ENCODE measurements at places on chromosomes 2 and 18.

DNA sequence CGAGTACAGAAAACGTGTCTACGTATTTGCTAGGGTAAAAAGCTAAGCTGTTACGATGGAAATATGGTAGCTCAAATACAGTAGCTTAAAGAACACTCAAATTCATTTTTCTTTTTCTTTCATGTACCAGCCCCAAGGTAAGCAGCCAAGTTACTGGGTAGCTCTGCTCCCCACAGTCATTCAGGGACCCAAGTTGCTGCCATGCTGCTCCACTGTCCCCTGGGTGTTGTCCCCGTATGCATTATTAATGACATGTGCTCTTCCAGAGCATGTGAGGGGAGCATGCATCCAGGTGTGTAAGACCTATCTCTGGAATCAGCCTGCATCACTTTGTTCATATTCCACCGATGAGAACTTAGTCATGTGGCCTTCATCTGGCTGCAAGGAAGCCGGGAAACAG lies 105.1 kb upstream of the SP3 start:
- DNase-seq, result no peak

- no peak for DNase-seq
These were observed 10.2 kb downstream of the ARID5A start for GRCh38 chr2:96546797-96547196.

DNA sequence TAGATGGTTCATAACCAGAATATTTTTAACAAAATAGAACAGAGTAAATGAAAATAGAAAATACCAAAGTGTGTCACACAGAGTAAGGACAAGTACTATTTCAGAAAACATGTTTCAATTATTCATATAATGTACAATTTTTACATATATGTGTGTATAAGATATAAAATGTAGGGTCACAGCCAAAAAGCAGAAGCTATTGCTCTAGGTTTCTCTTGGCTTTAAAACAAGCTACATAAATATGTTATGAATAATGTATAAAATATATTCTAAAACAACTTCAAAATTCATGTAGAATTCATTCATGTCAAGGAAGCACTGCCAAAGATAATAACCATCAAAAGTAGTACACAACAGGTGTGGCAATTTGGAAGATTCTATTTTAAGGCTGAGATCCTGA lies 218.2 kb downstream of the TTC32 start:
- no peak for DNase-seq

DNA sequence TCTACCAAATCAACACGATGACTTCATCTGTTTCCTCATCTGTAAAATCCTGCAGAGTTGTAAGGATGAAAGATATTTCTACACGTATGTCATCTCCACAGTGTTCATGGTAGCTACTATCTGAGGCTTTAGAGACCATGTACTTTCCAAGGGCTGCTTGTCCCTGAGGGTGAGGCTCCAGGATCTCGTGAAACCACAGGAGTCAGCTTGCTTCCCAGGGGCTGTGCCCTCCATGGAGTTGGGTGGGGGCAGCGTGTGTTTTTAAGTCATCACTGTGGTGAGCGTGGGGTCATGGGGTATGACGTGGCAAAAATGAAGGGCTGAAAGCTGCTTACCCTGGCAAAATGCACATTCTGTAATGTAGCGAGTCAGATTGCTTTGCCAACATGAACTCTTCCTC lies 81.6 kb downstream of the ASAP2 start:
- DNase-seq, result no peak

DNA sequence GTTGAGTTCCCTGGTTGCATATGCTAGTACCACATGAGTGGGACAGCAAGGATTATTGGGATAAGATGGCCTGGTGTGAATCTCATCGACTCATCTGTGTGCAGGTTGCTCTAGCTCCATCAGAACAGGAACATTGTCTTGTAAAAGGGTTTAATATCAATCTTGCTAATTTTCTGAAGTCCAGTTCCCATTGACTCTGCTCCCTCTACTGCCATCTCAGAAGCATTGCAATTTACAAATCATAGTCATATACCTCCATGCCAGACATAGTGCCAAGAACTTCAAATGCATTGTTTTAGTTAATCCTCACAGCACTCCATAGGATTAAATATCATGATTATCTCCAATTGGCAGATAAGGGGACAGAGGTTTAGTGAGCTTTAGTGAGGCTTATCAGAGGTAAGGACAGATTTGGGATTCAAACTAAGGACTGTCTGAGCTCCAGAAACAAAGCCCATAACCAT lies 4.8 kb upstream of the STAT4 start:
- peak; percentile 68 for DNase-seq

GRCh38 chr2:46763861-46764260 lies 151.7 kb downstream of the MCFD2 start:
- no peak for DNase-seq

GRCh38 chr2:3827673-3828575 lies 124.5 kb downstream of the DCDC2C start:
- DNase-seq, result peak; percentile 30

GRCh38 chr2:99879481-99879880 lies 262.9 kb downstream of the AFF3 start:
- no peak for DNase-seq

- no peak for DNase-seq
These were observed 25.5 kb downstream of the LYPD6 start for GRCh38 chr2:149355716-149356422.

GRCh38 chr2:172680436-172681068 lies 55.1 kb upstream of the RAPGEF4 start:
- no peak for DNase-seq

GRCh38 chr2:233426619-233427342 lies 72.5 kb downstream of the DGKD start:
- no peak for DNase-seq

- DNase-seq, result no peak
These were observed 26.1 kb upstream of the WIPF1 start for GRCh38 chr2:174623690-174624089.

DNA sequence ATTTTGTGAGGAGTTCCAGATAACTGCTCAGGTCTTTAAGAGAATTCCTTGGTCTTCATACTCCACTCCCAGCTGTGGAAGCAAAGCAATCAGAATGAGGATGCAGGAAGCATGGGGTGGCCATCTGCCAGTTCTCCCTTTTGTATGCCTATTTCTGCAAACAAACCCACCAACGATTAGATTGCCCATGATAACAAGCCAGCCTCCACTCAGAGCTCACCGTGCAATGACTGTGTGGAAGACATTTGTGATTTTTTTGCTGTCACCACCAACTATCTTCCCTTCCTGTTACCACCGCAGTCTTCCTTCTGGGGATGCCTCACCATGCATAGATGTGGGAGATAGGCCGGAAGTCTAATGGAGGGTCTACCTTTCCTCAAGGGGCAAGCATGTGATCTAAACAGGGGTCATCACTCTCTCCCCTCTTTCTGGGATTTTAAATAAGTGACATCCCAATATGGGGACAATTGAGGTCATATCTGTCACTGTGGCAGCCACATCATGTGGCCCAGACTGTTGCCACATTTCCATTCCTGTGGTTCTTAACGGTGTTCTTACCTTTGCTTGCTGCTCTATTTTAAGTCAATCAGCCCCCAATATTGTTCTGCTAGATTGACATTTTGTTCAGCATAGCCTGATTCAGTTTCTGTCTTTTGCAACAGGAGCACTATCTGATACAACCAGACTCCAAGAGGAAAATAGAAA lies 4.4 kb downstream of the AFF3 start:
- no peak for DNase-seq

GRCh38 chr2:144415386-144415785 lies 104.5 kb downstream of the ZEB2 start:
- DNase-seq, result no peak

DNA sequence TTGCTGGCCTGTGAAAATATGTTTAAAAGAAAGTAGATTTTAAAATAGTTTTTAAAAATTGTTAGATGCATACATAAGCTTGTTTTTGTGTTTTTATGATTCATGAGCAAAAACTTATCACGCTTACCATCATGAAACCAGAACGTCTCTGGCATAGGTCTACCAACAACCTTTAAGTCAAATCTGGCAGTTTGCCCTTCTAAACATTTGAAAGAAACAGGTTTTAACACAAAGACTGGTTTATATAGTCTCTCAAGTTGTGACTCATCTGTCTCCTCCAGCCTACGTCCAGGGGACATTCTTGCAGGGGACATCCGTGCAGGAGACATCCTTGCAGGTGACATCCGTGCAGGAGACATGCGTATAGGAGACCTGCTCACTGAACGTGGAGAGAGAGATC lies 29.6 kb downstream of the TTN start:
- no peak for DNase-seq

DNA sequence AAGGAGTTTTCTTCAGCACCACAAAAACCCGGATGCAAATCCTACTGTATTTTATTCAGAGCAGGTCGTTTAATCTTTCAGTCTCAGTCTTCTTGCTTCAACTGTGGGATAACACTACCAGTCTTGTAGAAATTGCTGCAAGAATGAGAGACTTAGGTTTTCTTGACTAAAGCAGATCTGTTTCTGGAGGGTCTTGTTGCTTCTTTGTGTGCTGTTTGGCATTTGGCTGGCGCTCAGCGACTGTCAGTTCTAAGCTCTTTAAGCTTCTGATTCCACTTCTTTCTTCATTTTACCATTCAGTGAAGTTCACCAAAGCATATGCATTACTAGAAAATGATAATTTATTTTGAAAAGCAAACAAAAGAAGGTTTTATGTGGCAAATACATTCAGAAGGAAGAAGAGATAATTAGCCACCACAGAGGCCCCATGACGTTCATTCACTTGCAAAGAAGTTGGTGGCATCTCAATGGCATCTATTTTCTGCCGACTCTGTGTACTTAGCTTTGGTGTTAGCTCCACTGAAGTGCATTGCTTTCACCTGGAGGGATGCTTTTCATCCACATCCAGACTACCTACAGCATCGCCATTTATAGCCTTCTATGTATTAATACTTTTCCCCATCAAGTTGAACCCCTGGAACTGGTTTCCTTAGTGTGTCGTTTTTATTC lies 53.7 kb downstream of the TRIB2 start:
- no peak for DNase-seq

- DNase-seq, result peak; percentile 38
These were observed 90.6 kb upstream of the EFEMP1 start for GRCh38 chr2:56014046-56014730.

DNA sequence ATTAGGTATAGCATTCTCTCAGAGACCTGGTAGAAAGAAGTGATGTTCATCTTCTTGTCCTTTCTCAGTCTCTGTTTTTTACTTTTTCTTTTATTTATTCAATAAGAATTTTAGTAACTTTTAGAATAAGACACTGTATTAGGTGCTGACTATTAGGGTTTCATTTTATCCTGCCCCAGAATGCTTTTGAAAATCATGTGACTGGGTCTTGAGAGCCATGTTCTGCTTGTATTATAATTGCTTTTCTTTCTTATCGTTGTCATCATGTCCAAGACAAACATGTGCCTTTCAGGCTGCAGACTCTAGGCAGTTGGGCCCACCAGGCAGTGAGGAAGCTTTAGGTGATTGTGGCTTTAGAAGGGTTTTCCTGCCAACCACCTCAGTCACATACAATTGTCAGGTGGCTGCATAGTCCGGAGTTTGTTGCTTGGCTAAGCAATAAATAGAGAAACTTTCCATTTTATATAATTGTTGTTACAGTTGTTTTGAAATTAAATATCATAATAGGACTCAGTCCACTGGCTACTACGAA lies 15.1 kb downstream of the GRHL1 start:
- DNase-seq, result no peak

GRCh38 chr2:133324150-133324561 lies 244.1 kb downstream of the NCKAP5 start:
- DNase-seq, result peak; percentile 18

DNA sequence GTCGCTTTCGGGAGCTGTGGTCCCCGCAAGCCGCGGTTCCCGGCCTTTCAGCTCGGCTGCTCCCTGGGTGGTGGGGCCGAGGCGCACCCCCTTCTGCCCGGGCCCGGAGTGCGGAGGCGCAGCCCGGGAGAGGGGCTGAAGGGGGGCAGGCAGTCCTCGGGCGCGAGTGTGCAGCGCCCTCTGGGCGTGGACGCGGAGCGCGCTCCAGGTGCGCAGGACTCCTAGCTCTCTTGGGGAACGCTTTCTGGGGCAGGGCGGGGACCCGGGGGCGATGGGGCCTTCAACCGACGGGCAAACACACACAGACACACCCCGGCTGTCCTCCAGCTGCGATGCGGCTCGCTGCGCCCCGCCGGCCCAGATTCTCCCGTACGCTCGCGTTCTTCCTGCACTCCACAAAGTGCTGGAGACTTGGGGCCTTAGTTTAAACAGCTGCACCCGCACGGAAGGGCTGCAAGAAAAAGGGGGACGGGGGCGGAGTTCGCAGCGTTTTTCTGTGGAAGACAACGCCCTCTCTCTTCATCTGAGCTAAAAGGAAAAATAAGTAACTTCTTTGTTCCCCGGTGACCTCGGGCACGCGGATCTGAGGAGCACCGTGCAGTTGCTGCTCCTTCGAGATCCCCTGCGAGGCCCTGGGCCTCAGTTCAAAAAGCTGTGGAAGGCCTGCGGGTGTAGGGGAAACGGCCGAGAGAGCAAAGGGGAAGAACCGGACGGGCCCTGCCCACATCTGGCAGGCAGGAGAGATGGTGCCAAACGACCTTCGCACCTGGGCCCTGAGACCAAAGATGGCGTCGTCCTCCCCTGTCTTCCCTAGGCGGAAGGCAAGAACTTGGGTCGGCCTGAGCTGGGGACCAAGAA lies 593 bp upstream of the SDC1 start:
- peak; percentile 80 for DNase-seq

- no peak for DNase-seq
These were observed 38.9 kb downstream of the SRD5A2 start for GRCh38 chr2:31541853-31542252.

- DNase-seq, result no peak
These were observed 133.3 kb upstream of the NOSTRIN start for GRCh38 chr2:168669151-168669550.

GRCh38 chr2:120864981-120865380 lies 129.3 kb downstream of the GLI2 start:
- DNase-seq, result no peak

GRCh38 chr18:56967035-56967434 lies 179.9 kb upstream of the BOD1L2 start:
- DNase-seq, result no peak

DNA sequence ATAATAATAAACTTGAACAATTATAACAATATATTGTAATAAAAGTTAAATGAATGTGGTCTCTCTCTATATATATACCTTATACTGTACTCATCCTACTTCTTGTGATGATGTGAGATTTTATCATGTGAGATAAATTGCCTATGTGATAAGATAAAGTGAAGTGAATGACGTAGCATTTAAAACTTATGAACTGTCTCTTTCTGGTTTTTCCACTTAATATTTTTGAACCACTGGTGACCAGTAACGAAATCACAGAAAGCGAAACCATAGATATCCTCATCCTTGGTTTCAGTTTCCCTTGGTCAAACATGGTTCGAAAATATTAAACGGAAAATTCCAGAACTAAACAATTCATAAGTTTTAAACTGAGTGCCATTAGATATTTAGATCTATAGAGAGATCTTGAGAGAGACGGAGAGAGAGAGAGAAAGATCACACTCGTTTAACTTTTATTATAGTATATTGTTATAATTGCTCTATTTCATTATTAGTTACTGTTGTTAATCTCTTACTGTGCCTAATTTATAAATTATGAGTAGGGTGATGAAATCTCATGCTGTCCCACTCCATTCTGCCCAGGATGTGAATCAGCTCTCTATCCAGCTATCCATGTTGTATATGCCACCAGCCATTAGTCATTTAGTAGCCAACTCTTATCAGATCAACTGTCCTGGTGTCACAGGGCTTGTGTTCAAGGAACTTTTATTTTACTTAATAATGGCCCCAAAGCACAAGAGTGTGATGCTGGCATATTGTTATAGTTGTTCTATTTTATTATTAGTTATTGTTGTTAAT lies 156.8 kb downstream of the THADA start:
- no peak for DNase-seq

- DNase-seq, result peak; percentile 16
These were observed 144.3 kb upstream of the BOD1L2 start for GRCh38 chr18:57002627-57003026.

- no peak for DNase-seq
These were observed 1.4 kb upstream of the CD226 start for GRCh38 chr18:69948919-69949537.

GRCh38 chr2:176317623-176318065 lies 48.4 kb downstream of the MTX2 start:
- DNase-seq, result no peak
